ENCODE measurements at places on chromosomes 7 and 10.

DNA sequence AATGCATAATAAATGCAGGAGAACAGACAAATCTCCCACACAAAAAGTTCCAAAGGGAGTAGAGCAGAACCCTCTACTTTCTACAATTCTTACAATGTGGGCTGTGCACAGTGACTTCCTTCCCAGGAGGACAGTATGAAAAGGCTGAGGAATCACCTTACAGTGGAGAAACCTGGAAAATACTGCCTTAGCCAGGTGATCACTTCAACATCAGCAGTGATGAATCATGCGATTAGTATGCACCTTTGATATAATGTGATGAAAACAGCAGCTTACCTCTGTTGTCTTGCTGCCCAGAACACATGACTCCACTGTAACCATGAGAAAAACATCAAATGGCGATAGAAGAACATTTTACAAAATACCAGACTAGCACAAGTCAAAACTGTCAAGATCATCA lies 329.7 kb upstream of the POM121L12 start:
- no peak for DNase-seq

- no peak for DNase-seq
These were observed 30.1 kb downstream of the APBB1IP start for GRCh38 chr10:26468291-26468690.

- DNase-seq: no peak
These were observed 6.4 kb downstream of the DLX6 start for GRCh38 chr7:97011536-97012364.

- no peak for DNase-seq
These were observed 105.7 kb downstream of the NEURL1 start for GRCh38 chr10:103599211-103599610.

DNA sequence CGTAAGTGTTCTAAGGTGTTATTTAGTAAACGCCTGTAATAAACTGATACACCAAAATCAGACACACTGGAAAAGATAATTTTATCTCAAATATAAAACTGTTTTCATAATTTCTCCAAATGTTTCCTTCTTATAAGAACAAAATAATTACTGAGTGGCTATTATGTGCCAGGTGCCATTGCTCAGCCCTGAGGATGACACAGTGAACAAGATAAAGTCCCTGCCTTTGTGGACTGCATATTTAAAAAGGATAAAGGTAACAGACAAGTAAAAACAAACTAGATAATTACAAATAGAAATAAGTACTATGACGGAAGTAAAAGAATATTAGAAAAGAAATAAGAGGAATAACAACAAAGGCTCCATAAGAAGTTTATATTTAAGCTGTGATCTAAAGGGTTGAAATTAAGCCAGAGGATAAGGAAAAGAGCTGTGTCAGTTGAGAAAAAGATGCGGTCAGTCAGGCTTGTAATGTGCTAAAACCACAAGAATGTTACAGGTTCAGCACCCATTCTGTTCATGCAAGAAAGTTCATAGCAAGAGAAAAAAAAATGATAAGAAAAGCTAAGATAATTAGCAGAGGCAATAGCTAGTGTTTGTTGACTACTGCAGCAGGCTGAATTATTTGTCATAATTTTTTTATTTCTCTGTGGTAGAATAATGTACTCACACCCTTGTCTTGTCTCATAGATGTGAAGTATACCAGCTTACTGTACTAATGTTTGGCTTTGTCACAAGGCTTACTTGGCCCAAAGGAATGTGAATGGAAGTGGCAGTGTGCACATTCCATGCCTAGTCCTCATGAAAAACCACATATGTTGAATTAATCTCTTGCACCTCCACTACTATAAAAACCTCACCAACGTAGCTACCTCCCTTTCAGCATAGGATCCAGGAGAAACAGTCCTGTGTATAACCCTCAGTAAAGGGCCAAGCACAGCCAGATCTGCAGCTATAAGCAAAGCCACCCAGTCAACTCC lies 75.1 kb downstream of the CRPPA start:
- no peak for DNase-seq

DNA sequence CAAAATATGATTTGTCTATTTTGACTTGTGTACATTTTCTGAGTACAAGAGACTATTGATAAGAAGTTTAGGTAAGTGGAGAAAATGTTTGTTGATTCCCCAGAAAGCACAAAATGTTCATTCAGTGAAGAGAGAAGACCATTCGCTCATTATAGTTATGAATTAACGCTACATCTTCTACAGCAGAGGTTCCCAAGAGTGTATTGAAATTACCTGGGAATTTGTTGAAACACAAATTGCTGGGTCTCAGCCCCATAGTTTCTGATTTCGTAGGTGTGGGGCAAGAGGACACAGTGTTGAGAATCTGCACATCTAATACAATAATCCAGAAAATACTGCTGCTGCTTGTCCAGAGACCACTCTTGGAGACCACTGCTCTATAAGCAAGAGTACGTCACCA lies 24.2 kb downstream of the JAZF1 start:
- DNase-seq: no peak

DNA sequence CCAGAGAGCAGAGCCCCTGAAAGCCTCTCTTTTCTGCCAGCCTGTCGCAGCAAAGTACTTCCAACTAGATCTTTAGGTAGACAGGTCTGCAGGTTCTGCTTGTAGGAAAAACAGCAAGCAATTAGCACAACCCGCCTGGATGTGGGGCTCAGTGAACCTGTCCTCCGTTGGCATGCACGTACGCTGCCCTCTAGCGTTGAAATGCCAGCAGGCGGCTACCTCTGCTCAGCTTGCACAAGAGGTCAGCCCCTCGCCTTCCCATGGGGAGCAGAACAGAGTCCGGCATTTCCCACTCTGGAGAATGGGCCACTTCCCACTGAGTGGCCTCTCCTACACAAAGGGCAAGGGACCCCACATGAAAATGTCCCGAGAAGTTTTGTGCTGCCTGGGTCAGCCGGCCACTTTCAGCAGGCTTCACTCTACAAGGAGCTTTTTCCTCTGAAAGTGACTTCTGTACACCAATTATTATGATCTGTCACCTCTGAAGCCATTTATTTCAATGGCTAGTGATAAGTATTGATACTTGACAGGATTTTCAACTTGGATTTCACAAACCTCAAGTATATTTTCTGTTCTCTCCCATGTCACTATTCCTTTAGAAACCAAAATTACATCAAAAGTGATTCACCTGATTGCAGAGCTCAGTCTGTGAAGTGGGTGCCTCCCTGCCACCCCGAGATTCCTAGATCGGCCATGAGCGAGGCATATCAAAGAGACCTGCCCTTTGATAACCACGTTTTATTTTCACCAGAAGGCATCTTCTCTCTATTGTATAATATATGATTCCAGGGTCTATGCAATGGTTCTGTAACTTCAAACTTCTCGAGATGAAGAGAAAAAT lies 56.7 kb downstream of the JCAD start:
- DNase-seq: peak; percentile 46

- DNase-seq: no peak
These were observed 65.3 kb downstream of the CUZD1 start for GRCh38 chr10:122780391-122780790.

DNA sequence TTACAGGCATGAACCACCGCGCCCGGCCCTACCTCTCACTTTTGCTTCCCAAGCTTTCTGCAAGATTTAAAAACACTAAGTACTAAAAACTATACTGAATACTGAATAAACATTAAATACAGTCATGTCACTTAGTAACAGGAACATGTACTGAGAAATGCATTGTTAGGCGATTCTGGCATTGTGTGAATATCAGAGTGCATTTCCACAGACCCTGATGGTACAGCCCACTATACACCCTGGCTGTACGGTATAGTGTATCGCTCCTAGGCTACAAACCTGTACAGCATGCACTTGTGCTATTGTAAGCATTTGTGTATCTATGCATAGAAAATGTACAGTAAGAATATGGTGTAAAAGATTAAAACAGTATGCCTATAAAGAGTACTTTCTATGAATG lies 29.1 kb downstream of the PDIA4 start:
- DNase-seq: no peak

- no peak for DNase-seq
These were observed 30.4 kb downstream of the PLAU start for GRCh38 chr10:73941300-73941699.

DNA sequence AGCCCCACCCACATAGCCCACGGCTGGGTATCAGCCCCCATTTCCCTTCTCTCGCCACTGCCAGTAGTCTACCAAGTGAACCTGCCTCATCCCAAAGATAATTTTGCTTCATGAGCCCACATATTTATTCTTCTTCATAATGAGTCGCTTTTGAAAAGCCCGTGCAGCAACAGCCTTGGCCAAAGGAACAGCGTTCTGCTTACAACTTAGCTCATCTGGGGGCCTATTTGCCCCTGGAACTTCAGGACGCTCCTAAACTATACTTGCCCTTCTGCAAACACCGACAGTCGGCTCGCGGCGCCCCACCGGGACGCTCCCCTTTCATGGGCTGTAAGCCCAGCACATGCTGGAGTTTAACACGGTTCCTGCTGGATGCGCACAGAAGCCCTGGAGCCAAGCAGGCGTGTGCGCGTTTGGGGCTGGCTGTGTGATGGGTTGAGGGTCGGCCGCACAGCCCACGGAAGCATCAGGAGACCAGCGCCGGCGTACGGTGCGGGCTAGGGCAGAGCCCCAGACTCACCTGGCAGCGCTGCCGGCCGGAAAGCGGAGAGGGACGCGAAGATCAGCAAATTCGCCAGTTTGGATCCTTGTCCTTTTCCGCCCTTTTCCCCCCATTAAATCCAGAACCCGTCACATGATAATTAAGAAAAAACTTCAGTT lies 370 bp downstream of the TMEM60 start:
- DNase-seq: no peak

DNA sequence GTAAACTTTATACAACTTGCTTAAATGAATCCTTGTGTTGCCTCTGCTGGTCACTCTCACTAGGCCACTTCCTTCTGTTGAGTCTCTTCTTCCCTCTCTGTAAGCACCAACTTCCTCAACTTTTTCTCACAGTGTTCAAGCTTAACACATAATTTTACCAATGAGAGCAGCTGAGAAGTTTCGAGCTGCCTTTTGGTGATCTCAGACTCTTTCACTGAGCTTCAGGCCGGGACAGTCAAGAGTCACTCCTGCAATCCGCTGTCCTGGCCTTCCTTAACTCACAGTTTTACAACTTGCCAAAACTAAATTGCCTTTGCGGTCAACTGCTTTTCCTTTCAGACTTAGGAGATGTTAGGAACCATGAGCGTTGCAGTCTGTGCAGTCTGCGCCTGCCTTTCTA lies 47.4 kb downstream of the PRPF18 start:
- no peak for DNase-seq

GRCh38 chr7:113217314-113217713 lies 99.0 kb upstream of the SMIM30 start:
- no peak for DNase-seq

- no peak for DNase-seq
These were observed 340.3 kb downstream of the FRMD4A start for GRCh38 chr10:13990392-13990805.

GRCh38 chr10:11146402-11147171 lies 128.9 kb downstream of the CELF2 start:
- no peak for DNase-seq

DNA sequence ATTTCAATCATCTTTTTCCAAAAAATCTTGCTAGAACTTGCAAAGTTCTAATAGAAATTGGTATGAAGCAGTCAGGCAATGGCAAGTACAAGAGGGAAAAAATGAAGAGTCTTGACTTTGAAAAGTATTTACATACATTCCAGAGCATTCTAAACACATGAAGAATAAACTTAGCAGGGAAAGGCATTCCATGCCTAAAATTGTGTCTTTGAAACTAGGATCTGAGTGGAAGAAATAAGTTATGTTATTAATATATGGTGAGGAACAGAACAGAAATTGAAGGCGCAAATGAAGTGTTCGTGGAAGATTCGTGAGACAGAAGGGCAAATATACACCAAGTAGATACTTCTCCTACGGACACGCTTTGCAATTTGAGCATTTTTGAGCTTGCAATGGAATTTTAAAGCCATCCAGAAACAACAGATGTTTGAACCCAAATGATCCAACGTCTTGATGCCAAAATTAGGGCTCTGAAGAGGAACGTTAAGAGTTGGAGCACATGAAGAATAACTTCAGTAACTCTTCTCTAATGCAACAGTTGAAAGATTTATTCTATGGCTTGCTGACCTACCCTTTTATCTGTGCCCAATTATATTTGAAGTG lies 40.6 kb upstream of the SEPTIN7 start:
- DNase-seq: no peak

DNA sequence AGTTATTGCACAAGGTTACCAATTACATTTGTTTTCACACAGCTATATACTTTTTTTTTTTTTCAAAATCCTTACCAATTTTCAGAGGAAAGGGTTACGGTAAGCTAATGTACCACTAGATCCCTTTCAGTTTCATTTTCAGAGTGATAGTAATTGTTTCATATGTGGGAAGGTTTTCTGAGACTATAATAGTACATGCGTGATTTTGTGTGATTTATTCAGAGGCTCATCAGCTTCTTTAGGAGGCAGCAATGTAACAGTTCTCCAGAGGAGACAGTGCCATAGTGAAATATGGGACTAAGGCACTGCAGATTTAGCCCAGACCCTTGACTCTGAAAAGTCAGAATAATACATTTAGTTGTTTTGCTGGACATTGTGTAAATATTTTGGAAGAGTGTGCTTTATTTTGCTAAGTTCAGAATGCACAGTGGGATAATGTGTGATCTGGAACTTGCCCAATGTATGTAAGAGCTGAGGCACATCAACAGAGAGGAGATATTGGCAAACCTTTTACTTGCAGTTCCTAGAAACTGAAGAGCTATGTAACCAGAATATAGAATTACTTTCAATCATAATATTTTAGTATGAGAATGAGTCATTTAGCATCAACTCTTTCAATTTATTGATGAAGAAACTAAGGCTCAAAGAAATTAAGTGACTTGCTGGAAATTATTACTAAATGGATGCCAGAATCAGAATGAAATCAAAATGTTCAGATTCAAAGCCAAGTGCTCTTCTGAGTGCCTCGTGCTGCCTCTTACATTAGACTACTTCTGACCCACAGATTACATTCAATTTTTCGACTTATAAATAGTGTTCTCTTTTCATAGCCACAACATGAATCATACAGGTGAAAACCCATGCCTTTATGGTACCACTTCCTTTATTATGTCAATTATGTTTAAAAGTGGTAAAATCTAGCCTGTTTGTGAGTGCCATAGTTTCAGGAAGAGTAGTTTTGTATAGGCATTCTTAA lies 207.7 kb upstream of the TEX47 start:
- DNase-seq: peak; percentile 11

DNA sequence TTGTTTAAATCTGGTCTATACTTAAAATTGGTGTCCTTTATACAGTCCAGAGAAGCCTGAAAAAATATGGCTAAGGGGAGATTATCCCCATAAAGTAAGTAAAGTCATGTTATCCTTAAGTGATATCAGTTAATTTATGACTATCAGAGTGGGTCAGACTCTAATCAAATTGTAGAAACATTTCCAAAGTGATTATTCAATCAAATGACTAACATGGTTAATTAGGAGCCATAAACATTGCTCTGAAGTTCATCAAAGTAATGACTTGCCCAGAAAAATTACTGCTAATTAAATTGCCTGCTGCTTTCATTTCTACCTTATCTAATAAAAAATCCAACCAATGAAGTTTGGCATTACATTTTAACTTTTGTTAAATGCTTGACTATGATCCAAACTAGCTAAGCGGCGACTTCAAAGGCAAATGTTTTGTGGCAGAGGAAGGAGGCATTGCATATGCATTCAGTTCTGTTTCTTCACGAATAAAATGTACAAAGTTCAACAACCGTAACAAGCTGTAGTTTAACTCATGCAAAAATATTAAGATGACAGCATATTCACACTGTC lies 76.7 kb downstream of the ETV1 start:
- no peak for DNase-seq
